Cardiac septum (tissue), 1 donor: ENCODE measurements at places on chromosomes 7 and 10.
A peak's percentile ranks its signal among the peaks of the same experiment; 100 is the strongest.

- DNase-seq, result no peak
Measured at GRCh38 chr10:807163-807957, 117.9 kb upstream of the DIP2C start.

DNA sequence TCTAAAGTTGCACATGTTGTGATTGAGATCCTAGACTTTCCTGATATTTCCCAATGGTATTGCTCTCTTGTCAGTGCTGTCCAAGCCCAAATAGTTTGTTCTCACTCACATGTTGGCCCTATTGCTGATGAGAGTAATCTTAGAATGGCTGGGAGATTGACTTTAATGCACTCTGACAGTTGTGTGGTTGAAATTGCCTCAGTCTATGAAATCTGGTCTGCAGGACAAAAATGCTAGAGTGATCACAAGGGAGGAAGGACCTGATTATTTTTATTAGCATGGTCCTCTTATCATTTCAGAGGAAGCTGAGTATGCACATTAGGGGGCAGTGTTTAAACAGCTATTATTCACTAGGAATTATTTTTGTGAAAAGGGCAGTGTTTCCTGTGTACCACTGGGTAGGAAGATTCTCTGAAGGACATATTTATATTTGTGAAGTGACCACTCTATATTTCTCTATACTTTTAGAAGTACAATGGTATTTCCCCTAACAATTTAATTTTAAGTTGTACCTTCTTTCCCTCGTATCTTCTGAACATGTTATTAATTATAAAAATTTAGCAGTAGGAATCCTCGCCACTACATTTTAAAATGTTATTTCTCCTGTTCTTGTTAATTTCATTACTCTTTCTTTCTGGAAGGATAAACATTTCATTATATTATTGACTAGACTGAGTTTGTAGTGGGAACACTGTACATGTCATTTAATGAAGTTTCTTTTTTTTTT lies 64.4 kb downstream of the SUGCT start:
- DNase-seq, result no peak

DNA sequence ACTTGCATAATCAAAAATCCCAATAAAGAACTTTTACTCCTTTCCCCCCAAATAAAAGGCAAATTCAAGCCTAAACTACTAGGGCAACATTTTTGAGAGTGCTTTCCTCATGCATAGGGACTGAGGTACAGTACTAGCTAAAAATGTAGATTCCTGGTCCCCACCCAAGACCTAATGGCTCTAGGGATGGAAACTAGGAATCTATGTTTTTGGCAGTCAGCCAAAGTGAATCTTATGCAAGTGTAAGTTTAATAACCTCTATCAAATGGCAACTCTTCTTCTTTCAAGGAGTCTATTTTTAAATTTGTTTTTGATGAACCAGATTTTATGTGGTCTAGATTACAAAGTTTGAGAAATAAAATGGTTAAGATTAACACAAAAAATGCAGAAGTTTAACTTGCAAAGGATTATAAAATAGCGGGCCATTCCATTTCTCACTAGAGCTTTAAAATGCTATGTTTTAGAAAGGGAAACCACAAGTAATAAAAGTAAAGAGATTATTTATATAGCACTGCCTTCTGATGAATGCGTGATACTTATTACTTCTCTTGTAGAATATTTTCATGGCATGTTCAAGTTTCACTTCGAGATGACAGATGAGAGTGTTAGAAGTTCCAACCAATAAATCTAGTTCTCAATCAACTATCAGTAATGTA lies 70.4 kb upstream of the MDFIC start:
- DNase-seq, result no peak

GRCh38 chr10:103232772-103233488 lies 12.8 kb upstream of the RPEL1 start:
- DNase-seq, result no peak

- no peak for DNase-seq
Measured at GRCh38 chr10:96238646-96239623, 32.4 kb downstream of the BLNK start.

DNA sequence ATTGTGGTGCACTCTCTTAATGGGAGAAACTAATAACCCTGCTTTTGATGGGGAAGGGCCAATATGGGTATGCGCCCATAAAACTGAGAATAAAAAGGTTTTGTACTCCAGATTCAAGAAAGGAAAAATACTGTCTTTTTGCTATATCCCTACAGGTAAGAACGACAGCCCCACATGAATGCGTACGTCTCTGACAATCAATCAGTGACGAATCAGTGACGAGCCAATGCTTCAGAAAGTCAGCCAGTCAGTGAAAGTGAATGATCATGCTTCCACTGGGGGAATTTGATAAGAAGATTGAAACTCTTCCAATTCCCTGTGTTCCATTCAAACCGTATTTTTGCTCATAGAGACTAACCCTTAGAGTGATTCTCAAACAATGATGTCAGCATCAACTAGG lies 26.3 kb downstream of the ARL5B start:
- no peak for DNase-seq

DNA sequence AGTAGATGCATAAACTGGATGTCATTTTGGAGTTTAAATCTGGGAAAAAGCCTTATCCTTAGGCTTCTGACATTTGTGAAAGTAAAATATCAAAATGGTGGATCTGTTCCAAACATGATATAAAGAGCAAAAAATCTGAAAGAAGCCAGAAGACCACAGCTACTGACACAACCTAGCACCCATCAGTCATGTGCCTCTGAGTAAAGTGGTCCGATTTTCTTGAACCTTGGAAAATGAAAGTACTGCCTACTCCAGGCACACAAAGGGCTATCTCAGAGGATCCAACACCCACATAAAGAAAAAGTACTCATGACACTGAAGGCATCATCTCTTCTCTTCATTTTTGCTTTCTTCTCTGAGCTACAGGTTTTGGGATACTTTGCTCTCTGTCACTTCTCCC lies 150.7 kb downstream of the KMT2E start:
- DNase-seq, result no peak

- no peak for DNase-seq
Measured at GRCh38 chr10:24969841-24970281, 17.5 kb upstream of the PRTFDC1 start.

DNA sequence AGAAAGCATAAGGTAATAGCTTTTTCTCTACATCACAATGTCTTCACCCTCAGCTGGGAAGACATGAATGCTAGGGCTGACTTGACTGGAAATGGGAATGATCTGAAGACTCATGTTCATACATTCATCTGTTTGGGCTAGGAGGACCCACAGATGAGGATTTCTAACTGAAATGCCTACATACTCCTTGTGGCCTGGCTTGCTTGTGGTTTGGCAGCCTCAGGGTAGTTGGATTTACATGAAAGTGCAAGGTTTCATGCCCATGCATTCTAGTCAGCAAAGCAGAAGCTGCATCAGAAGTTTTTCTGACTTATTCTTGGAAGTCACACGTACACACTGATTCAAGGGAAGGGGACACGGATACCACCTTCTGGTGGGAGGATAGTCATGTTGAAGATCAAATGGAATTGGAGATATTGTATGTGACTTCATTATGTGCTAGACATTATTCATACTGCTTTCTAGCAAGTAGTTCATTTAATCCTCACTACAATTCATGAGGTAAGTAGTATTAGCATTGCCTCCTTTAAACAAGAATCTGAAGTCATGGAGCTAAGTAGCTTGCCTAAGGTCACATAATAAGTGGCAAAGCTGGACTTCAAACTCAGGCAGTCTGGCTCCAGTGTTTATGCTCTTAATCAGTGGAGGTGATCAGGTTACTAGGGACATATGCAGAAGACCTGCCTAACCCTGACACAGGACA lies 957.0 kb downstream of the LRMDA start:
- DNase-seq, result no peak

DNA sequence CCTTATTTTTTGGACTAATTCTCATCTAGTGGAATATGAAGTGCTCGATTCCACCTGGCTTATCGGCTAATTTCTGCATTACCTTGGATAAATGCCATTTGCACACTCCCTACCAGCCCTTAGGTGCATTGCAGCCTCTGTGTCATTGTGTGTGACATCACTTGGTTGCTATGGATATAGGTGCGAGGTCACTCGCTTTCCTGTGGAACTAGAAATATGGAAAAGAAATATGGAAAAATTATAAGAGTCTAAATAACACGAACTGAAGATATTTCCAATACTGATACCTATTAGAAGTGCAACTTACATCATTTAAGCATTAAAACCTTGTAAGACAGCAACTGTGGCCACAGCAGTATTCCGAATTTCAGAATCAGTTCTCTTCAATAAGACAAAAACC lies 2.0 kb downstream of the YWHAG start:
- no peak for DNase-seq

- DNase-seq, result no peak
Measured at GRCh38 chr10:27601503-27601902, 97.4 kb downstream of the RAB18 start.

- peak; percentile 65 for DNase-seq
Measured at GRCh38 chr10:125103466-125103865, 56.9 kb downstream of the CTBP2 start.

- DNase-seq, result no peak
Measured at GRCh38 chr7:102981451-102981850, 68.7 kb downstream of the LRRC17 start.

DNA sequence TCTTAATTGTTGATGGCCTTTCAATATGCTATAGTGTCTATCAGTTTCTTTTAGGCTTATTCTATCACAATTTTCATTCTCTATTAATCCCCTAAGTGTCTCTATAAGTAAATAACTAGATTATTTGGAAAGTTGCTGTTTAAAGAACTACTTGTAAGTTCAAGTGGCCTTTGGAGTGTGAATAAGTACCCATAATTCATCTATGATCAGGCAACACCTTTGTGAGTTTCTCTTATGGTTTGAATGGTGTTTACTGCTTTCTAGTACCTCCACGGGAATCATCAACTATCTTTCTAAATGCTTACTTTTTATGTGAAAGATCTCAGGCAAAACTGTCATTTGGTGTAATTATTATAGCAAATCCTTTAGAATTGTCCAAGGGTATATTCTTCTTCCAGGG lies 166.7 kb downstream of the POU6F2 start:
- DNase-seq, result no peak

DNA sequence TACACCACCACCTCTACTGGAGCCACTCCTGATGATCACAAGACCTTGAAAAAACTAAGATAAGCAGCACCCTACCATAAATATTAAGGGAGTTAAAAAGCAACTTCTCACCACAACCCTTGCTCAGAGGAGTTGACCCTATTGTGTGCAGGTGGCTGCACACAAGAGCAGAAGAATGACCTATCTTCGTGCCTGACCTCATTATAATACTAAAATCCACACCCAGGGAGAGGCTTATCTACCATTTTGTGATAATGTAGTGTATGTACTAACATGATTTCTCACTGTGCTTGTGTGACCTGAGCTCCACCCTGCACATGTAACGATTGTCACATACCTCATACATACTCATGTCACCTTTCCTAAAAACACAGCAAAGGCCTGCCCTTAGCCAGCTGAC lies 205.0 kb upstream of the MBL2 start:
- no peak for DNase-seq

DNA sequence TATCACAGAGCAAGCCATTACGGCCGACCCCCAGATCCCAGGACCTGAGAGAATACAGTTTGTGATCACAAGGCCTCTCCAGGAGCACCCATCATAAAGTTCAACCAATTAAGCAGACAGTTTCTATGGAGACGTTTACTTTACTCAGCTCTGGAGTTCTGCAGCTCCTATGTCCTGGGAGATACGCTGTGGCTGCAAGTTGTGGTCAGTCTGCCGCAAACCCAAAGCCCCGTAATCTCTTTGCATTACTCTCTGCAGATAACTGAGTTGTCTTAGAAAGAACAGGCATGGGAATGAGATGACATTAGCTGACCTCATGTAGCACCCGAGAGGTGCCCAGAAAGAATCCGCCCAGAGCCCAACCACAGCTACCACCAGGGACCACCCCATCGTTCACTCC lies 305.1 kb downstream of the FGFR2 start:
- no peak for DNase-seq

- DNase-seq, result no peak
Measured at GRCh38 chr7:94266238-94266644, 128.5 kb upstream of the COL1A2 start.

GRCh38 chr7:22120391-22121053 lies 174.8 kb upstream of the CDCA7L start:
- DNase-seq, result no peak

GRCh38 chr7:14606101-14606500 lies 296.4 kb downstream of the DGKB start:
- DNase-seq, result no peak

DNA sequence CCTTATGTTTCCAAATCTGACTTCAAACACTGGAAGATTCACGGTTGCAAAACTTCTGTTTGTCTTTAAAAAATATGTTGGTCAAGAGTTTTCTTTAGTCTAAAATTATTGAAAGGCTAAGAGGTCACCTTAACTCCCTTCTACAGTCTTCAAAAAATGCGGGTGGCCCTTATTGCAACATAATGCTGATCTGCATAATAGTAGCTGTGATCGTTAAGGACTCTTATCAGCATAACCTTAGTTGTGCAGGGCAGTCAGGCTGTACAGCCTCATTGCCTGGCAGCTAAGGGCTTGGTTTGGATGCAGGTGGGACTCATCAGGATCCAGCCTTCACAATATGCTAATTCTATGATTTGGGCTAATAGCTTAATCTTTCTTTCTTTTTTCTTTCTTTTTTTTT lies 15.0 kb downstream of the KIAA1217 start:
- no peak for DNase-seq

DNA sequence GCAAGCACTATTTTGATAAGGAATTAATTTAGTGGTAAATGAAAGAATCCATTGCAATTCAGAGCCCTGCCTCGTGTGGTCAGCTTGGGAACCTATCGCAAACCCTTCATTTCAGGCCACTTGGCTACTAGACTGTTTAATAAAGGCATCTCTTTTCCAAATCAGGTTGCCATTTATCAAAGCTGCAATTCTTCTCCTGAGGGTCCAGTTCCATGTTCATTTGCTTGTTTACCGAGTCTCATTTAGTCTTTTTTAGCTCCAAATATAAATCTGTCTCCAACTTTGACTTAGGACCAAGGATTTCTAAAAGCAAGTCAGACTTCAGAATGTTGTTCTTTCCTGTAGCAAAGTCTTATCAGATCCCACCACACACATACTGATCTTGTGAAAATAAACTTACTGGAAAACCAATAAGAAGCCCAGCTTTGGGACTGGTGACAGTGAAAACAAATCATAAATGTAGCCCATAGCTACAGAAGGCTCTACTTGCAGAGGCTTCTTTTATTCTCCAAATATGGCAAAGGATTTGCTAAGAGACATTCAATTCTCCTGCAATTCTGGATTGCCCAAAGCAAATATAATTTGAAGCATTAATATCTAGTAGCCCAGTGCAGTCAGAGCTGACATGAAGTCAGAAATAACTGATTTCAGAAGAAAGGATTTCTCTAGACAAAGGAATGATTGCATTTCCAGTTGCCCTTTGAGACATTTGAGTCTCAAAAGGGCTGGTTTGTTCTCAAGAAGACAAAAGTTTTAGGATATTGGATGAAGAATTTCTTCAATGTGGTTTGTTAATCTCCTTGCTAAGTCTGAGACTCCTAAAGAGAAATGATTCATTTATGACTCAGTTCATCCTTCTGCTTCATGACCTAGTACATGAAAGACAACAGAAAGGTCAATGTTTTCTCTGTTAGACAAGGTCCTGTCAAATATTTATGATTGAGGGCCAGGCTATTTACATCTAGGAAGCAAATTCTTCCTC lies 28.0 kb downstream of the PPP1R3C start:
- no peak for DNase-seq

- peak; percentile 60 for DNase-seq
Measured at GRCh38 chr10:110436554-110437350, 61.0 kb upstream of the DUSP5 start.

GRCh38 chr7:124603066-124603465 lies 162.5 kb downstream of the GPR37 start:
- no peak for DNase-seq
